ENCODE measurements at places on chromosomes 1 and 21. TPM values are rescaled to one million over a fixed set of nuclear protein-coding genes. Genes with fewer than 3 reads are reported as not detected.

NPPB gene
- not detected for total RNA-seq

OR6N1 gene
- total RNA-seq, result not detected

SMG5 gene
- 50.7 TPM for total RNA-seq

OR14K1 gene
- total RNA-seq, result 0.36 TPM

SUSD4 gene
- not detected for total RNA-seq

CFAP141 gene
- not detected for total RNA-seq

PLA2G2F gene
- not detected for total RNA-seq

KMO gene
- total RNA-seq, result under 0.01 TPM
